Omental fat pad (tissue), 4 donors: ENCODE measurements at places on chromosomes 5 and 9.

- no peak for DNase-seq
Observed at GRCh38 chr5:114716955-114717354, 355.1 kb downstream of the KCNN2 start.

GRCh38 chr5:42494414-42494813 lies 71.2 kb downstream of the GHR start:
- no peak for DNase-seq

- no peak for DNase-seq
Observed at GRCh38 chr5:155605920-155606319, 592.4 kb downstream of the KIF4B start.

DNA sequence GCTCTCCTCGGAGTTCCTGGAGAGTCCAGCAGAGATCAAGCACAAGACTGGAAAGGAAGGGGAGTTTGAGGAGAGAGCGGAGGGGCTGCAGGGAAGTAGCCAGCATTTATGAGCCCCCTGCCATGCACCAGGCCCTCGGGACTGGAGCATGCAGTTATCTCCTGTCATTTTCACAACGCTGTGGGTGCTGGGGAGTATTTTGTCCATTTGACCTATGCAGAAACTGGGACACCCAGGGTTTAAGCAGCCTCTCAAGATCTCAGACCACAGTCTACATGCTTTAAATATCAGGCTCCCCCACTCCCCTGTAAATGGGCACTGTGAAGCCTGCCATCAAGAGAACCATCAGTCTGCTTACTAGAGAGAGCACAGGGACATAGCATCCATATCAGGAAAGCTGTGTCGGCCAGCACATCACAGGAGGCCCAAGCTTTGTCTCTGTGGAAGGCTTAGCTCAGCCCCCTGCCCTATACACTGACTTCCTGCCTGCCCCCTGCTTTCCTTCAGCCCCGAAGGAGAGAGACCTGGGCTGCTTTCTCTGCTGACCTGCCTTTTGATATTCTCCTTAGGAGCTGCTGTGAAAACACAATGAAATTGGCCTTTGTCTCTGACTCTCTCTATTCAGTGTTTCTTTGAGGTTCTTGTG lies 7.3 kb downstream of the FOXI1 start:
- no peak for DNase-seq

DNA sequence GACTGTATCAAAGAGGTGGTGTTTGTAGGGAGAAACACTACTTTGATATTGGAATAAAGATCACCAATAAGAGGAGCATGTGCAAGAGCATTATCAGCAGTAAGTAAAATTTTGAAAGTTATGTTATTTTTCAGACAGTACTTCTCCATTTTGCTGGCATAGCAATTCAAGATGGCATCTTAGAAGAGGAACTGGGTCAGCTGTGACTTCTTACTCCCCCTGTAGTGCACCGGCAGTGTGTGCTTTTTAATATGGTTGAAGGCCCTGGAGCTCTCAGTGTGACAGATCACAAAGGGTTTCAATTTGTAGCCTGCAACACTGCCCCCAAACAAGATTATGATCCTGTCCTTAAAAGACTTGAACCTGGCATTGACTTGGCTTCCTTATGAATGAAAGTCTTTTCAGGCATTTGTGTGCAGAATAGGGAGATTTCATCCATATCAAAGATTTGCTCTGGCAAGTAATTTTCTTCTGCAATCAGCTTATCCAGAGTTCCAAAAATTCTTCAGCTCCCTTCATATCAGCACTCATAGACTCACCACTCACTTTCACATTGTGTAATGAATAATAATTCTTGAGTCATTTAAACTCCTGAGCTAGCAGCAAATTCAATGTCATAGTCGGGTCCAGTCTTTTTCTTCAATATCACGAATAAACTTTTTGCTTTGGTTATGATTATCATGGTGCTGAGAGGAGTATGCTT lies 105.7 kb upstream of the MAMDC2 start:
- DNase-seq, result no peak

- DNase-seq, result no peak
Observed at GRCh38 chr9:81371824-81372223, 317.5 kb downstream of the TLE1 start.

- no peak for DNase-seq
Observed at GRCh38 chr9:79073201-79073600, 498.6 kb upstream of the TLE4 start.
